ENCODE measurements at places on chromosomes 11 and 22. TPM values are rescaled to one million over a fixed set of nuclear protein-coding genes. Genes with fewer than 3 reads are reported as not detected.
A peak's percentile ranks its signal among the peaks of the same experiment; 100 is the strongest.

The MDK gene
- total RNA-seq, result 1,586 TPM

DNA sequence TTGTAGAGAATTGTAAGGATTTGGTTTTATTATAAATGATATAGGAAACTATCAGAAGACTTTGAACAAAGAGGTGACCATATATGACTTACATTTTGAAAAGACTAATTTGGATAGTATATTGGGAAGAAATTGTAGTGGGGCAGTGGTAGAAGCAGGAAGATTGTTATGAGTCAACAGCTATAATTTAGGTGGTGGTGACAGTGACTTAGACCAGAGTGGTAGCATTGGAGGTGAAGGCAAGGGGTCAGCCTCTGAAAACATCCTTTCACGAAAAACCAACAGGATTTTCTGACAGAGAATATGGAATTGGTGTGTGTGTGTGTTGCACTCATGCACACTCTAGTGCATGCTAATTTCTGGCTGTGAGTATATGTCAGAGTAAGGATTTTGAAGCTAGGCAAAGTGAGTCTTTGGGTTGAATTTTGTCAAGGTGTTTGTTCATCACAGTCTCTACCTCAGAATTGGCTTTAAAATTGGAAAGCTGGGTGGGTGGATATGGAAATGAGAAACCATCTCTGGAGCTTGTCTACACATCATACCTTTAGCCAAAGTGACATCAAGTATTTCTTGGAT is 8.2 kb upstream of the HBE1 start:
- DNase-seq, result no peak

The RCOR2 gene
- 30.6 TPM for total RNA-seq

DNA sequence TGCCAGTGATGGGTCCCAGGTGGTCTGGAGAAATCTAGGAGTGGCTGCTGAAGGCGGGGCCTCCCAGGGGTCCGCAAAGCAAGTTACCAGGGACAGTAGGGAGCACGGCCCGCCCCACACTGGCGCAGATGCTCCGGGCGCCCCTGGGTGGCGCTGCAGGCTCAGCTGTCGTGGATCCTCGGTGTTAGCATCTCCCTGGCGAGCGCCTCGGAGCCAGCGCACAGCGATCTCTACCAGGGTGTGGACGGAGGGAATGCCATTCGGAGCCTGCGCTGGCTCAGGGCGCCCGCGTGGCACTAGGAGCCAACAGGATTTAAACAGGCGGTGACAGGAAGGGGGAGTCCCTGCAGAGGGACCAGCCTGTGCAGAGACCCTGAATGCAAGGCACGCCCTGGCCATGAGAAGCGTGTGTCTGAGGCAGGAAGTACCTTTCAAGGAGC is 20.2 kb downstream of the FADS3 start:
- peak; percentile 86 for DNase-seq

The TUB gene
- 53.4 TPM for total RNA-seq

DNA sequence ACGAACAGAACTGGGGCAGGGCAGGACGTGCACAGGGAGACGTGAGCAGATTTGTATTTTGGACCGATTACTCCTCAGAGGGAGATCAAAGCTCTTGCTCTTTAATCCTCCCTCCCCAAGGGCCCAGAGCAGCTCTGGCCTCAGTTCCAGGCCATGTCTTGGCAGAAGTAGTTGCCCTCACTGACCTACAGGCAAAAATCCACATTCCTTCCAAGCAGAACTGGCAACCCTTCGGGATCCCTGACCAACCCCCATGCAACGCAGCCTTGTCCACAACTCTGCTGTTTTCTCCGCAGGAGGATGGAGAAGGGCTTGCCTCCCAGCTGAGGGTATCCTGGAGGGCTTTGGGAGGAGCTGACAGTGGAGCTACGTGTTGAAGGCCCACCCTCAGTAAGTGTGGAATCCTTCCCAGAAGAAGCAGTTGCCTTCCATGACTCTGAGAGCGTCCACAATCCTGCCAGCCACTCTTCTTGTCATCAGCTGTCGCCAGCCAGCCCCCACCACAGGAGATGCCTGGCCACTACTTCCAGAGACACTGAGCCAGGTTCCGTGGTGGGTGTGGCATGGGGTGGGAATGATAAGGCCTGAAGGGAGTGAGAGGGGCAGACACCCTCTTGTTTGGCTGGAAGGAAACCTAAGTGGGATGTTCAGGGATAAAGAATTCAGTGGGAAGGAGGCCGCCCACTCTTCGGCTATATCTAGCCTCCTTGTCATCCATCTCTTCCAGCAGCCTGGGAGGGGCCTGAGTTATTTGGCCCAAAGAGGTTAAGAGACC is 68.1 kb downstream of the PDE2A start:
- no peak for DNase-seq

DNA sequence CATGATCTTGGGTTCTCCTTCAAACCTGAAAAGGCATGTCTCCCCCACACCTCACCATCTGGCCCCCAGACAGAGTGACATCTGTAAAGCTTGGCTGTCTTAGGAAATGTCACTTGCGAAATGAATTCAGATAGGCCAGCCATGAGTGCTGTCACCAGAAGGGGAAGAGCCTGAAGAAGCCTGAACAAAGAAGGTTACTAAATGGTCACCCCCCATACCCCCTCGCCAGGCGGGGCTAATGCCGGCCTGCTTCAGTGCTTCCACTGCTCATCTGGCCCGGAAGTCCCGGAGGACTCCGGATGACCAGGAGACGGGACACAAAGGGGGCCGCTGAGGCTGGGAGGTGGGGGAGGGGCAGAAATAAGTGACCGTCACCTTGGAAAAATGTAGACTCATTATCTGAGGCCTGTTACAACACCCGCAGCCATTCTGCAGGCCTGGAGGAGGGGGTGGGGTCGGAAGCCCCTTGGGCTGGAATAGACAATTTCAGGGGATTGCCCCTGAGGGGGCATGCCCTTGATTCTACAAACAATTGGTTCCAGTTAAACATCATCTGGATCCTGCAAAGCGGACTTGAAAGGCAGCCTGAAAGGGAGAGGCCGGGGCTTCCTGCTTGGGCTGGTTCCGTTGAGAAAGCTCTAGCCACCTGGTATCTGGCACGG is 43.2 kb downstream of the NAT10 start:
- no peak for DNase-seq

The TSKU gene
- total RNA-seq, result 42.8 TPM

GRCh38 chr11:120244476-120245365 is 4.8 kb downstream of the POU2F3 start:
- no peak for DNase-seq

GRCh38 chr11:134755535-134755934 is 343.5 kb upstream of the B3GAT1 start:
- DNase-seq, result no peak

The FDX1 gene
- total RNA-seq, result 10.3 TPM

- no peak for DNase-seq
These were observed 48.7 kb downstream of the LDLRAD3 start for GRCh38 chr11:35992548-35992947.

DNA sequence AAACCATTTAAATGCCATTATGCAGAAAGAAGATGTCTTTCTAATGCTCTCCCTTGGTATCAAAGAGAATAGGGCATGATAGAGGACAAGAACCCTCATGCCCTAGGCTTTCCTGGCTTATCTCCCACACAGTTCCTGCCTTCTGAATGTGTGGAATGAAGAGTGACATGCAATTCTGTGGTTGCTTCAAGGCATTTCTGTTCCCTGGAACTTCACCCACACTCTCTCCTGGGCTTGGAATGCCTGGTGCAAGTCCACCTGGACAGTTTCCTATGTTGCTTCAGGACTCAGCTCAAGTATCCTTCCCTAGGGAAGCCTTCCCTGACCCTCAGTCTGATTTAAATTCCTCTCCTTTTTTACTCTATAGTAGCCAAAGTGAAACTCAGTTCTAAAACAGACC is 53.8 kb upstream of the DRD2 start:
- no peak for DNase-seq

DNA sequence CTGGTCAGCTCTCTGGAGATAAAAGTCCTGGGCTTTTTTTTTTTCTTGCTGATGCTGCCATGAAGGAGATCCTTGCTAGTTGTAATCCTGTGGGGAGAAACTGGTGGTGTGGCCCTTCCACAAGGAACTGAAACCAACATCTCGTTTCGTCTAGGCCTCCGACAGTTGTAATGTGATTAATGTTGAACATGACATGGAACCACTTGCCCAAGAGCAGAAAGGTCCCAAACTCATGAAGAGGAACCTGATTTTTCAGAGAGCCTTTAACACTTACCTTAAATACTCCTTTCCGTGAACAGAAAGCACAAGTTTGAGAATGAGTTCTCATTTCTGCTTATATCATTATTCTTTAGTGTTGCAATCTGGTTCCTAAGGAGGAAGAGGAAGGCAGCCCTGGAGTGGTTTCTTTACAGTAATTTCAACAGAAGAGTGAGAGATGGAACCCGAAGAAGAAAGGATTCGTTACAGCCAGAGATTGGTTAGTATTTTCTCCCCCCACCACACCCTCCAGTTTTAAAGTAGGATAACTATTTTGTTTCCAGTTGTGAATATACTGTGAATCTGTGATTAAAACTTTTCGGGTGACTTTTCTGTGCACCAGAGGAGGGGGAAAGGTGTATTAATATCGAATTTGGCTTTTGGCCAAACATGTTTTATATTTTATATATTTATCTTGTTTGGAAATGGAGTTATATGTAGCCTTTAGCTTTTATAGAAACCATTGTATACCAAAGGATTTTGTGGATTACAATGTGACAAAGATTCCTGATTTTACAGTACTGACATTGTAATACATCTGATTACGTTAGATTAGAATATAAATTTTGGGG is 2.0 kb downstream of the KDM2A start:
- DNase-seq, result no peak

The ARL14EP gene
- total RNA-seq, result 28.4 TPM

GRCh38 chr22:22935056-22935545 is 47.5 kb downstream of the IGLL5 start:
- no peak for DNase-seq

GRCh38 chr11:88359541-88359940 is 22.0 kb upstream of the CTSC start:
- no peak for DNase-seq

Data from mesothelial cell of epicardium (in vitro differentiated cells).